NAMALWA (cell line): ENCODE measurements at places on chromosomes 12 and 14.

- no peak for DNase-seq
Measured at GRCh38 chr12:107529991-107530390, 155.6 kb upstream of the PWP1 start.

DNA sequence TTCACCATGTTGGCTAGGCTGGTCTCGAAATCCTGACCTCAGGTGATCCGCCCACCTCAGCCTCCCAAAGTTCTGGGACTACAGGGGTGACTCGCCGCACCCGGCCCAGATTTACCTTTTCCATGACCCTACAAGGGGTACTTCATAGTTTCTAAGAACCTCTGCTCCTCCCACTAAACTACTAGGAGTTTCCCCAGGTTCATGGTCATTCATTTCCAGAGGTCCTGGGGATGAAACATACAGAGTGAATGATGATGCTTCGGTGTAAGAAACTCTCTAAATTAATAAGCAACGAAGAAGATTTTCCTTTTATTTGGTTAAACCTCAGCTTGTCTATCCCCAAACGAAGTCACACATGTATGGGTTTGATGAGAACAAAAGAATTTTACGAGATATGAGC is 56.9 kb downstream of the AMN start:
- DNase-seq, result no peak

- no peak for DNase-seq
Measured at GRCh38 chr14:31029016-31029970, 3.1 kb upstream of the STRN3 start.

DNA sequence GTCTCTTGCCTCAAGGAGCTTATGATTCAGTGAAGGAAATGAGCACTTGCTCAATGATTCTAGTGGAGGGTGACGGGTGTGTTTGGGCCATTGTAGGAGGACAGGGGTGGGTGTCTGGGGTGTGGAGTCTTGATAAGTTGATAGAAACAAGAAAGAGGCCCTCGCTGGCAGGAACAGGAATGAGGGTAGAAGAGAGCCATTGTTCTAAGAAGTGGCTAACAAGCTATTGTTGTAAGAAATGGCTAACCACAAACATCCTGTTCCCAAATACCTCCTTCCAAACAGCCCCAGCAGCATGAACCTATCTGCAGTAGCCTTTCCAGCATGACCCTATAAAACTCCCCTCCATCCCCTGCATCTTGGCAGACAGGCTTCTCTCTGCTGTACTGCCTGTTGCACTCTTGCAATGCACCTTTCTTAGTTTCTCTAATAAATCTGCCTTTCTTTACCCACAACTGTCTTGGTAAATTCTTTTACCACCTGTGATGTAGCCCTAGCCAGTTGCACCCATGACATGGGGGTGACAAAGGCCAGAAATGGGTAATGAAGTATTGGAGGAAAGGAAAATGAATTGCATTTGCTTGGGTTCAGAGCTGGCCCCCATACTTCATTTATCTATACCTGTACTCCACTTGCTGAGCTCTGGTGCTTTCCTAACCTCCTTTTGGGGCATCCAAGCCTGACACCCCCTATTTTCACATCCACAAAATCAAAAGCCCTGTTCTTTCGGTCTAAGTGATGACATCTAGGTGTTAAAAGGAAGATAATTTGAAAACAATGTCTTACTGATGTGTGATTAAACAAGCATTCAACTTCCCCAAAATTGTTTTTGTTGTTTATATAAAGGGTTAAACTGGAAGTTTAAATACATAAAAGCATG is 389.1 kb downstream of the GRIN2B start:
- DNase-seq, result no peak

DNA sequence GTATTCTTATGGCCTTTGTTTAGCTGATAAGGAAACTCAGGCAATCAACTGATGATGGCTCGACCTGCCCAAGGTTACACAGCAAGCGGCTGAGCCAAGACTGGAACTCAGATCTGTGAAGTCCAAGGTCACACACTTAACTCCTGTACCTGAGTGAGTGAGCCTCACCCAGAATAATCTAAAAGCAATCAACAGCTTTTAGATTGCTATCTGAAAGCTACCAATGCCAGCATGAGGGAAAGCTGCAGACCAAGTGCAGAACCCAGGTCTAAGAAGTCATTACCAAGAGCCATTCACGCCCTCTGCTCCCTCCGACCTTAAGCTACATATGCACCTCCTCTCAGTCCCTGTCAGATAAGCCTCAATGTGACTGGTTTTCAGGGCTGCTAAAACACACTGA is 12.1 kb downstream of the APPL2 start:
- no peak for DNase-seq

DNA sequence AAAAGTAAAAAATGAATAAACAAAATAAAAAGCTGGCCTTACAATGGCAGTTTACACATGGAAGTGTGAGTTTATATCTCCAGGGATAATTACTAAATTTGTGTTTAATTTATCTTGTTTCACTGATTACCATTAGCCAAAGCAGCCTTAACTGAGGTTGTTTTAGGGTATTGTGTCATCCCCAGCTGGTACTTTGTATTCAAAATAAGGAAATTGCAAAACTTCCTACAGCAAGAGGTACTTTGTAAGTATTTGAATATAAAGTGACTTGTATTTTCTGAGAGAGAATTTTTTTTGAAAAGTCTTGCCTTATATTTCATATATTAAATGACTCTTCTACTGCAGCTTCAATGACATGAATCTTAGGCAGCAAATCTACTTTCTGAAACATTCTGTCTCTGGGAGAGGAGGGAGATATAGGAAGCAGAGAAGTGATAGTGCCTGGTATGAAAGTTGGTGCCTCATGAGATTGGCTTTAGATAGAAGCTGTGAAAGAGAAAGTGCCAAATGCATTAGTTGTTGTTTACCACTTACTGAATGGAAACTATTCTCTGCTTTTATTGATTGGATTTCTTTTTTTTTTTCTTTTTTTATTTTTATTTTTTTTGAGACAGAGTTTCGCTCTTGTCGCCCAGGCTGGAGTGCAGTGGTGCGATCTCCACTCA is 6.7 kb downstream of the FNTB start:
- DNase-seq, result no peak

GRCh38 chr14:68939893-68940613 is 39.0 kb downstream of the ACTN1 start:
- no peak for DNase-seq

DNA sequence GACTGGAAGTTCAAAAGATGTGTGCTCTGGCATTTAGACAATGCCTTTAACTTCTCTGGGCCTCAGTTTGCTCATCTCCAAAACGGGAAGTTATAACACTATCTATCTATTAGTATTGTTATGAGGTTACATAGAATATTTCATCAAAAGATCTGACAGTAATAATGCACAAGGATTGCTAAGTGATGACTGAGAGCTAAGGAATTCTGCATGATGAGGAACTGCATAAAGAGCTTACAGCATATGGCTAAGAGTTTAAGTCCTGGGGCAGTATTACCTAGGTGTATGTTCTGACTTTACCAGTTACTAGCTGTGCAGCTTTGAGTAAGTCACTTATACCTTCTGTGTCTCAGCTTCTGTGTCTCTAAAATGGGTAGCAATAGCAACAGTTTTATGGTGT is 160.1 kb upstream of the TMPO start:
- DNase-seq, result no peak

- DNase-seq, result no peak
Measured at GRCh38 chr12:108367436-108367835, 28.3 kb upstream of the CMKLR1 start.

DNA sequence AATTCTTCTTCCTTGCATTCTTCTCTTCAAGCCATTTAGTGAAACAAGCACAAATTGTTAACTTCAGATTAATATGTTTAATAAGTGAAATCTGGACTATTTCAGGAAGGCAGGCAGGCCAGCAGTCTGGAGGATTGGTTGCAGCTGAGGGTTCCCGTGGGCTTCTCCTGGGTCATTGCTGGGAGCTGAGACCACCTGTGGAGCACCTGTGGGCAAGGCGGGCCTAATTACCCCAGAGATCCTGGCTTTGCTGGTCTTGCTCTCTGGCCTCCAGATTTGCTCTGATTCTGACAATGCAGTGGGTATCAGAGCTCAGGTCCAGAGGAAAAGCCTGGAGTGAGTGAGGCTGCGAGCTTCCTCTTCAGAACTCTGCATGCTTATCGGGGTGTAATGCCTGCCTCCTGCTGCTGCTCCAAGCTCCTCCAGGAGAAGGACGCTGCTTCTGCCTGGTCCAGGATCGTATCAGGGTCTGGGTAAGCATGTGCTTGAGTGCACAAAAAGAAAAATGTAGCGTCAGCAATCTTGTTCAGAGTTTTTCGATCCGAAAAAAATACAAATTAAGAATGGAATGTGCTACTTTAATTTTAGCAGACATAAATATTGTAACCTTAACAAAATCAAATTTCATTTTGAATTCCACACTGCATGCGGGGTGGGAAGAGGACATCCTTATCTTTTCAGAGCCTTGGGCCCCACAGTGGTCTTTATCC is 93.8 kb downstream of the TMEM30B start:
- DNase-seq, result no peak

DNA sequence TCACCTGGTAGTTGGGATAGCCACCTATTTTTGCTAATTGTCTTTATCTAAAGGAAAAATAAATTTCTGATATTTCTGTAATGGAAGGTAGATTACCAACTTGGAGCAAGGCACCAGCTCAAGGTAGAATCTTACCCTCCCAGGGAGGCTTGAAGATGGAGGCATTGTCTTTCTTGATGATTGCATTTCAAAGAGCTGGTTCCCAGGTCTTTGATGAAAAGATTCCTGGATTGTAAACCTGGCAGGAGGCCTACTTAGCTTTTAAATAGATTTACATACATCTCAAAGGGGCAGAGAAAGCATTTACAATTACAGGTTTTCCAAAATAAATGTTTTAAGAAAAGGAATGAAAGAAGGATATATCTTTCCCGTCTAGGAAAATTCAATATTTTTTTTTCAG is 729.2 kb downstream of the LRFN5 start:
- DNase-seq, result no peak

DNA sequence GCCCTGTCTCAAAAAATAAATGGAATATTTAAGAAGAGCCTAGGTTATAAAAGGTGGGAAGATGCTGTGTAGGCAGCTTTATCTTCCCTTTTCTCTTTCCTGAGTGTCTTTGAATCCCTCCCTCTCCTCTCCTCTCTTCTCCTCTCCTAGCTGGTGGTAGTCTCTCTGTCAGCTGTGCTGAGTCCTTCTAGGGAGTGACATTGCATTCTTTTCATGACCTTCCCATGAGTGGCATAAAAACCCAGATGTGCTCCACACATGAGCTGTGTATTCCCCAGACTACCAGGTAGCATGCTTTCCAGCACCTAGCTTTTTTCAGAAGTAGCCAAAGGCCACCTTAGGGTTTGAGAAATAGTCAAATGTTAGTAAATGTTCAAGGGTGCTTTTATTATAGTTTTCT is 23.6 kb downstream of the SAMD4A start:
- no peak for DNase-seq

DNA sequence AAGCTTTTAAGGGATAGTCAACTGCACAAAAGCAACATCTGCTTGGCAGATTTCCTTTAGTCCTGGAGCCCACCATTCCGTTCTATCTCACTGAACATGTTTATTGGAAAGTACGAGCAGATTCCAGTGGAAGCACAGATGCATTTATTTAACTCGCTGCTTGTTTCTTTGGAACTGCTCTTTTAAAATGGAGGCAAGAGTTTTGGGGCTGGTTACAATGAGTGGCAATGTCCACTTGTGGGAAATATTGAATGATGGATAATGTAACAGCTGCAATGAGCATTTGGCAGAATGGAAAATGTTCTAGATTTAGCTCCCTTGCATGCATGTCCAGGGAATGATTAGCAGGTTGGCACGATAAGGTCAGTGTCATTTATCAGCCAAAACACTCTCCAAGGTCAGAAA is 163.0 kb downstream of the ATP23 start:
- DNase-seq, result no peak

DNA sequence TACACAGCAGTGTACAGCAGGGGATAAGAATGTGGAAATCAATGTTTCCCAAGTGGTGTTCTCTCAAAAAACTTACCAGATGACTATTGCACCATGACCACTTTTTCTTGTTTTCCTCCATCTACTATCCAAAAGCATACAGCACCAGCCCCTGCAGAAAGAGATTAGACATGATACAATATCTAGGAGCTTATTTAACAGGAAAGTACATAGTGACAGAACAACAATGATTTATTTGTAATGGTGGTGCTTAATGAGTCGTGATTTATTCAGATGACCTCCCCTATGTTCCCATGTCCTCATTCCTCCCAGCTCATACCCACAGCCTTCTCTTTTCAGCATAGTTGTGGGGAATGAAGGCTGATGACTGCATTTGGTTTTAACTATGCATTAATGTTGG is 413.6 kb downstream of the BTG1 start:
- no peak for DNase-seq
